Activated naive CD4-positive, alpha-beta T cell treated with anti-CD3 and anti-CD28 coated beads for 36 hours (primary cell): ENCODE measurements at places on chromosomes 3 and 15. TPM values are rescaled to one million over a fixed set of nuclear protein-coding genes. Genes with fewer than 3 reads are reported as not detected.

DNA sequence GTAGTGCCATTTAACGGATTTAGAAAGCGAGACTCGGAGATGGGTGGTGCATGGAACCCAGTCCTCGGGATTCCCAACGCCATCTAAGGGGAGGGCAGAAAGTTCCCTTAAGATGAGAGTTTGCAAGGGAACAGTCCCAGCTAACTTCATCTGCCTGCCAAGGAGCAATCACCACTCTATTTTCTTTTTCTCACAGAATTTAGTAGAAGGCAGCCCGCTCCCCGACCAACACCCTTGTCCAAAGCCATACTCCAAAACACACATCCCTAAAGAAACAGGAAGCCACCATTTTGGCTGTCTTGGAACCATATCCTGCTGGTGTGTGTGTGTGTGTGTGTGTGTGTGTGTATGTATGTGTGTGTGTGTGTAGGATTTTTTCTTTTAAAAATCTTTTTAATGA is 7.1 kb upstream of the FGD5 start:
- no peak for DNase-seq

DNA sequence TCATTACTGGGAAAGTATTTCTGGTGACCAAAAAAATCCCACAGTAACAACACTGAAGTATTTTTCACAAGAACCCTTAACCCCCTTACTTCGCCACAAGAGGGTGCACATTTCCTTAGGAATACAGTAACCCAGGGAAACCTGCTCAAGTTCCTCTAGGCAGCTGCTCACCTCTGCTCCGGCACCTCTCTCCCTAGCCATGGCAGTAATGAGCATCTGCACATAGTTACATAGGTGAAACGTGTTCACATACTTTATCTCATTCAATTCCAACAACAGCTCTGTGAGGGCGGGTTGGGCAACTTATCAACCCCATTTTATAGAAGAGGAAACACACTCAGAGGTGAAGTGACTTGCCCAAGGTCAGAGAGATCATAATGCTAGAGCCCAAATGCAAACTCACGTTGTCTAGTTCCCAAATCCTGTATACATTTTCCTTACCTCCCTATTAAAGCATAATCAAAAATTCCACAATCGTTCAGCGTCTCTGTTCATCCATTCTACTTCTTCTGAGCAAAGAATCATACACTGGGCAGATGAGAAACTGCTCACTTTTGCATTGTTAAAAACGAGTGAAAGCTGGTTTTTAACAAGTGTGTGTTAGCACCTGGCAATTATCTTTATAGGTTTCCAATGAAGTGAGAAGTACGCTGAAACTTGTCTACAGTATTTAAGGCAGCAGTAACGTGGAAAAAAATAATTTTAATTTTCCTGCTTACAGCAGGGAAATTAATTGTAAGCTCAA is 90.7 kb downstream of the IGF2BP2 start:
- DNase-seq = peak; percentile 50

DNA sequence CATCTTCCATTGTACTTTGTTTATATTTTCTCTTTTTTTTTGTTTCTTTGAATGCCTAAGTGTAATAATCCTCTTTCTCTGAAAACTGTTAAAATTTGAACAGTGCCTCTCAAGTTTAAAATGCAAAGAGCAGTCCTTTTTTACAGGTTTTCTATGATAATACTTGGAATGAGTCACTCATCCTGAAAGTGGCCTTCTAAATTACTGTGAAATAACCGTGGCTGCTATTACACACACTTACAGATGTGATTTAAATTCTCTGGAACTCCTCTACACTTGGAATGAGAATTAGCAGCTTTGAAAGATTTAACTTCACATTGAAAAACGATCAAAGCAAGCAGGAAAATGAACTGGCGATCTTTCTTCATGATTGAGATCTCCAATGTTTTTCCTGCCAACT is 105.9 kb downstream of the ROBO1 start:
- no peak for DNase-seq

DNA sequence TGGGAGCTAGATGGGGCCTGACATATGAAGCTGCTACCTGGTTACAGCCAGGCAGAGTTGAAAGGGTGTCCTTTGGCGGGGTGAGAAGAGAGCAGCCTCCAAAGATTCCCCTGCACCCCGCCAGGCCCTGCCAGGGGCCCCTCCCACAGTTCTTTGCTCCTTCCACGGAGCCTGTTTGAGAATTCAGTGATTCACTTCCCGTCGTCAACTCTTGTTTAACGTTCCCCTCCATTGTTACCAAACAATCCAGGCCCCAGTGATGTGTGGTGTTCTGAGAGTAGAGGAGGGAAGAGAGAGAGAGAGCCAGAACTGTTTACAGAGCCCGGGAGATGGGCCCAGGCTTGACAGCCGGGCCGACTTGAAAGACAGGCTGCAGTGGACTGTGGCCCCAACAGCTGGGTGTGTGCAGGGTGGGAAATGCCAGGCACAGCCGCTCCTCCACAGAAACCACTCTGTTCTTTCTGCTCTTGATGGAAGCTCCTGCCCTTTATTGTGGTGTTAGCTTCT is 81.5 kb downstream of the SMAD3 start:
- DNase-seq = peak; percentile 85

GRCh38 chr3:28317438-28318022 is 31.0 kb upstream of the ZCWPW2 start:
- DNase-seq = peak; percentile 18

- DNase-seq = no peak
Measured at GRCh38 chr3:182957676-182958266, 22.6 kb downstream of the DCUN1D1 start.

RABL3 gene
- 36.8 TPM for total RNA-seq

DAZL gene
- not detected for total RNA-seq

MYRIP gene
- not detected for total RNA-seq

ZNF774 gene
- 0.84 TPM for total RNA-seq

- no peak for DNase-seq
Measured at GRCh38 chr15:40006003-40006402, 33.0 kb downstream of the SRP14 start.

DNA sequence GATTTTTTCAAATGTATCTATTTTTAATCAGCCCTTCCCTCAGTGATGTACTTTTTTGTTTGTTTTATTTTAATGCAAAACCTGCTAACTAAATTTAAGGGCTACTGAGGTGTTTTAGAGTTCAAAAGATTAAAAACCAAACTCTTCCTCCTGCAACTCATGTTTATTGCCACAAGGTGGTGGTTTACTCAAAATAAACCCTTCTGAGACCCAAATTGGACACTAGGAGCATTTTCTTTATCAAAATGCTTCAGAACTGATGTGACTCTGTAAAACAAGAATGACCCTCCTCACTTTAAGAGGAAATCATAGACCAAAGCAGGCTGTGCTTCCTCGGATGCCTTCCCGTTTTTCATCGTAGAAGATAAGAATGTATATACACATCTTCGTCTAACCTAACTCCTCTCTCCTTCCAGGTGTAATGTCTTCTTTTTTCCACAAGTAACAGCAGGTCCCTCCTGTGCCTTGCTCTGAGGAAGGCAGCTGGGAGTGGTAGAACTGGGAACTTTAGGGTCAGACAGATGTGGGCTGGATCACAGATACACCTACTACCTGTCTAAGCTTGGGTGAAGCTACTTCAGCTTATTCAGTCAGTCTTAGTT is 2.9 kb upstream of the NME9 start:
- no peak for DNase-seq

- DNase-seq = no peak
Measured at GRCh38 chr15:27746401-27746955, 352.6 kb downstream of the OCA2 start.
